ENCODE measurements at places on chromosomes 16 and 17.

DNA sequence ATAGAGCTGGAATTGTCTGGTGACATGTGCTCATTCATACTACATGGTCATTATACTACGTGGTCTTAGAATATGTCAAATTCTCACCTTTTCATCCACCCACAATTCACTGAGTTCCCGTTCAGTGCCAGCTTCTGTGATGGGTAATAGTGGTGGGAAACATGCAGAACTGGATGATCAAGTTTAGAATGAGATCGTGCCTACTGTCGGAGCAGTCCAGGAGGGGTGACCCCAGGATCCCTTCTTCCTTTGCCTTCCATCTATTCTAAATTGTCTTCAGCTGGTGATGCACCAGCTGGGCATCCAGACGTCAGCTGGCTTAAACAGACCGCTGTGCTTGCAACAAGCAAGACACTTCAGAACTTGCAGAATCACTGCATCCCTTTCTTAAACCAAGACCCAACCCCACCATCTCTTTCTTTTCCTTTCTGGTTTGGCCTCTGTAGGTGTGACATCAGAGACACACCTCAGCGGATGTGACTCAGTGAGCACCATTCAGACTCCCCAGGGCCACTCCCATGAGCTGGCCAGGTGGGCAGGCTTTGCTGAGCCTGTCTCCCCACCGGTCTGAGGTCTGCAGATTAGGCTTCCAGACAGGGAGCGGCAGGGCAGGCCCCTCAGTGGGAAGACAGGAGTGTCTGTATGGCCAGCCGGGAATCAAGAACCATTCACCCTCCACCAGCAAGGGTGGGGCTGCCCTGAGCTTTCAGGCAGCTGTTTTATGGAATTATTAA, 18.1 kb downstream of the C17orf100 start:
- no peak for ATAC-seq

DNA sequence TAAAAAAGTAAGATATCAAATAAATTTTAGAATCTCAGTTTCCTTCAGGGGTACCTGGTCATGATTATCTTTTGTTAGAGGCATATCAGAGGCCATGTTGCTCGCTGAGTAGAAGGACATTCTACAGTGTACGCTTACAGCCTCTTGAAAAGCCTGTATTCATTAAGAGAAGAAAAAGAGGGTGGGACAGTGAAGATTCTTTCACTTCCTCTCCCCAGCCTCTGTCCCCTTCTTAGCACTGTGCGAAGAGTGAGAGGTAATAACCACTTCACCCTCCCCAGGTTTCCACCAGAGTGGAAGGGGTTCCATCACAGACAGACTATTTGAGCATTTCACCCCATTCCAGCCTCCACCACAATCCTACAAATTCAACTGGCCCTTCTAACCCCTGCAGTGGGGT, 4.8 kb upstream of the LPO start:
- ATAC-seq = no peak

- no peak for ATAC-seq
These were observed 1.0 kb upstream of the RHOT1 start for GRCh38 chr17:32141258-32141657.

- ATAC-seq = no peak
These were observed 1.2 kb upstream of the NFATC3 start for GRCh38 chr16:68083861-68084503.

GRCh38 chr16:2824626-2825025, 5.5 kb upstream of the ZG16B start:
- no peak for ATAC-seq

GRCh38 chr17:4744999-4745969, 5.6 kb upstream of the CXCL16 start:
- no peak for ATAC-seq

GRCh38 chr16:4239020-4239419, 2.9 kb downstream of the SRL start:
- ATAC-seq = no peak

- no peak for ATAC-seq
These were observed 280.6 kb upstream of the SALL1 start for GRCh38 chr16:51431517-51432241.

- no peak for ATAC-seq
These were observed 318.0 kb downstream of the BCAS3 start for GRCh38 chr17:60995680-60996079.

- peak; percentile 68 for ATAC-seq
These were observed 21.0 kb downstream of the SOX8 start for GRCh38 chr16:1002399-1003166.

- no peak for ATAC-seq
These were observed 65.9 kb downstream of the EMP2 start for GRCh38 chr16:10514369-10515055.

DNA sequence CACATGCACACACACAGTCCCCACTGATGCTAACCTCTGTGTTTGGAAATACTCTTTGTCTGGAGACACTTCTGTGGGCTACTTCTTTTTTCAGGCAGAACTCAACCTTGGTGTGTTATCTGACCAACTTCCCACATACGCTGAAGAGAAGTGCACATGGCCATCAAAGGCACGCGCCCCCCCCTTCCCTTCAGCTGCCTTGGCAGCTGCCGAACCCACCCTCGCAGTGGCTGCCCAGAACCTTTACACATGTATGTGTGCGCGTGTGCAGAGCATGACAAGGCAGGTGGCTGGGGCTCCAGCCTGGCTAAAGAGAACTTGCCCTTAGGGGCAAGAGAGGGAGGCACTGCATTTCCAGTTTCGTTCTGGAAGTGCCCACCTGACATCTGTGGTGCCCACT, 3.9 kb downstream of the RAPGEFL1 start:
- ATAC-seq = no peak

- no peak for ATAC-seq
These were observed 6.4 kb downstream of the TP53I13 start for GRCh38 chr17:29574732-29575510.

- no peak for ATAC-seq
These were observed 168.6 kb upstream of the PIRT start for GRCh38 chr17:11006530-11006929.
